Stimulated activated CD8-positive, alpha-beta memory T cell treated with anti-CD3 and anti-CD28 coated beads, Interleukin-2, amount 100 ng/mL, for 48 hours (primary cell): ENCODE measurements at places on chromosomes 5 and 9.

DNA sequence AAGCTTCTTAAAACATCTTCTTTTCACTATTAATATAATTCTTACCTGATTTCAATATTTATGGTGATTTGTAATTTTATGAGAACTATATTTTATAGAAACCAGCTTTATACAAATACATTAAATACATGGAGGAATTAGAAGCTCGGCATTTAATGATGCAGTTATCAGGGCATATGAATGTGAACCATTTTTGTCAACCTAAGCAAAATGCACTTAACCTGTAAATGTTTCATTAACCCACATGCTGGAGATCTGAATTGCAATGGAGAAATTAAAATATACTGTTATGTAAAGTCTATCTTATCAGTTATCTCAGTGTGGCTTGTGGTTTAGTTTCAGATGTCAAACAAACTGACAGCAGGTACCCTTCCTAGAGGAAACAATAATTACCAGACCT is 63.2 kb upstream of the CDH12 start:
- DNase-seq = no peak

DNA sequence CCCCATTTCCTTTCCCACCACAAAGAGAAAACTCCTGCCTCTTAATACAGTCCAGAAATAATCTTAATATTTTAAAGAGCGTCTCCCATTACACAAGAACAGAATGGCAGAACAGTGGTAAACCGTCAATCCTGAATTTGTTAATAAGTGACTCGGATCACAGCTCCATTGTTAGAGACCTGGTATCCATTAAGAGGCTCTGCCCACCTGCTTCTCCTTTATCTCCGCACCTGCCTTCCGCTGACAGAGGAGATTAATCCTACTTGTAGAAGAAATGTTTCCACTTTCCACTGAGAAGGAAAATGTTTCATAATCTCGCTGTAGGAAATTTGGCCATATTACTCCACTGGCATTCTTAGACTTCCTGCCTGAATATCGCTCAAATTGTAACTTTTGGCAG is 1493.2 kb downstream of the MAT2B start:
- DNase-seq = no peak

GRCh38 chr9:24498632-24499031 is 47.1 kb downstream of the IZUMO3 start:
- no peak for DNase-seq

DNA sequence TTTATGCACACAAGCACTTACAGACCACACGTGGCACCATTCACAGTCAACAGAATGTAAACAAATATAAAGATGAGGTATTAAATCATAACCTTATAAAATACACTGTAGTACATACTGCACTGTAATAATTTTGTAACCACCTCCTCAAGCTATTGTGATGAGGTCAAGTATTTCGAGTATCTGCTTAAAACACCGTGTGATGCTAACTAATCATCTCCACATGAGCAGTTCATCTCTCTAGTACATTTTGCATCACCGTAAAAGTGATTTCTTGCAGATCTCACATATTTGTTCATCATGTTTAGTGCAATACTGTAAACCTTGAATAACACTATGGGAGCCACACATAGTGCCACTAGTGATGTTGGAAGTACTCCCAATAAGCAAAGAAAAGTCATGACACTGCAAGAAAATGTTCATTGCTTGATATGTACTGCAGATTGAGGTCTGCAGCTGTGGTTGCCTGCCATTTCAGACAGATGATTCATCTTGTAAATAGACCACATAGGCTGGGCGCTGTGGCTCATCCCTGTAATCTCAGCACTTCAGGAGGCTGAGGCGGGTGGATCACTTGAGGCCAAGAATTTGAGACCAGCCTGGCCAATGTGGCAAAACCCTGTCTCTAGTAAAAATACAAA is 44.3 kb downstream of the FOXB2 start:
- no peak for DNase-seq

DNA sequence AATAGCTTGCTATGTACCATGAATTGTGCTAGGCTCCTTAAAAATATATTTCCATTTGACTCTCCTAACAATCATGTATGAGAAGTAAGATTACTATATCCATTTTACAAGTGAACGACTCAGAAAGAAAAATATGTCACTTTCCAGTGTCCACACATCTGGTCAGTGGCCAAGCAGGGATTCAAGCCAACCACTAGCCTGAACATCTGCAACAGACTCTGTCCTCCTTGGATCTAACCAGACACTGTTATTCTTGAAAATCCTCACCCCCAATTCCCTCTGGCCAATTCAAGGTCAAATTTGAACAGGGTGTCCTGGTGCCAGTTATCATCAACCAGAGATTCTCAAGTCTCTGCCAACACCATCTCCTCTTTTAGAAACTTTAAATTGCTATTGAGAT is 344.1 kb upstream of the WWC1 start:
- DNase-seq = no peak

GRCh38 chr9:131585375-131585774 is 40.1 kb downstream of the PRRT1B start:
- peak; percentile 17 for DNase-seq

DNA sequence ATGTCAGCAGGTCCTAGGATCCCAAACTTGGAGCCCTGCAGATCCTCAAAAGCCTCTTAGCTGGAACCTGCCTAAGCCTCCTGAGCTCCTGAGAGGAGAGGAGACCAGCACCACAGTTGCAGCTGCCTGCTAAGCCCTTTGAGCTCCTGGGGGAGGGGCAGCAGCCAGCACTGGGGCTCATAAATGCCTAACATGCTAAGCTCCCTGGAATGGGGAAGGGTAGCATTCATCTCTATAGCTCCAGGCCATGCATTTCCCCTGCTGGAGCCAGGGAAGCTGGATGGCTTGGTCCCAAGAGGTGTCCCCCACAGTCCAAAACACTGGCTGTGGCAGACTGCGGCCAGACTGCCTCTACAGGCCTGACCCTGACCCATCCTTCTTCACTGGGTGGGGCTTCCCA is 182.7 kb downstream of the KCNN2 start:
- DNase-seq = no peak

GRCh38 chr5:126004636-126005035 is 418.6 kb upstream of the GRAMD2B start:
- no peak for DNase-seq

- no peak for DNase-seq
Observed at GRCh38 chr5:124056326-124056990, 544.5 kb downstream of the CSNK1G3 start.

- DNase-seq = no peak
Observed at GRCh38 chr9:95479330-95479729, 37.4 kb downstream of the PTCH1 start.

DNA sequence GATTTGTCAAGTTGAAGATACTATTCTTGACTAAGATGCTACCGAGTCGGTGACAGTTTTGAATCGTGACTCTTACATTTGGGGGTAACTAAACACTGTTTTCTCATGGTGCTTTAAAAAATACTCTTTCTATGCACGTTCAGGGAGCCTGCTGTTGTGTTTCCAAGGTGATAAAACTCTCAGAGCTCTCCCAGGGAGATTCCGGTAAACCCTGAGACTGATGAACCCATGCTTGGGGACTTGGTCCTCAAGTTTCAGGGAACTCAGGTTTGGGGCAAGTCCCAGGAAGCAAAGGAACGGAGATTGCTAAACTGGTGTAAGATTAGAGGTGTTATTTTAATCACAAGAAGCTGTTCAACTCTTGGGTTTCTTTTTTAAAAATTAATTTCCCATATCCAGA is 1.4 kb downstream of the GDA start:
- DNase-seq = no peak

DNA sequence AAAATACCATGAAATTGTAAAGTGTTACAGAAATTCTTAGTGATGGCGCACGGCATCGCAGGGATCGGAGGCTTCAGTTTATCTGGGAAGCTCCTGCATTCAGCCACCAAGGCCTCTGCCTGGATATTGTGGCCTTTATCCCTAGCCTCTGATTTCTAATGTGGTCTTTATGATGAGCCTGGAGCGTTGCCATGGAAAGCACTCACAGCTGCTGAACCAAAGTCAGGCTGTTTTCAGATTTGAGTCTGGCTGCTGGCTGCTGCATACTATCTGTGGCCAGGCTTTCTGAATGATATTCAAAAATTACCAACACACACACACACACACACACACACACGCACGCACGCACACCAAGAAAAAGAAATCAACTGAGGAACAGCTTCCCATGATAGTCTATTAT is 101.1 kb upstream of the ZNF366 start:
- DNase-seq = no peak

GRCh38 chr9:36665921-36666431 is 93.3 kb downstream of the MELK start:
- no peak for DNase-seq

- no peak for DNase-seq
Observed at GRCh38 chr9:137619240-137620047, 639 bp downstream of the EHMT1 start.

- DNase-seq = no peak
Observed at GRCh38 chr5:132027027-132027426, 15.6 kb upstream of the ACSL6 start.

DNA sequence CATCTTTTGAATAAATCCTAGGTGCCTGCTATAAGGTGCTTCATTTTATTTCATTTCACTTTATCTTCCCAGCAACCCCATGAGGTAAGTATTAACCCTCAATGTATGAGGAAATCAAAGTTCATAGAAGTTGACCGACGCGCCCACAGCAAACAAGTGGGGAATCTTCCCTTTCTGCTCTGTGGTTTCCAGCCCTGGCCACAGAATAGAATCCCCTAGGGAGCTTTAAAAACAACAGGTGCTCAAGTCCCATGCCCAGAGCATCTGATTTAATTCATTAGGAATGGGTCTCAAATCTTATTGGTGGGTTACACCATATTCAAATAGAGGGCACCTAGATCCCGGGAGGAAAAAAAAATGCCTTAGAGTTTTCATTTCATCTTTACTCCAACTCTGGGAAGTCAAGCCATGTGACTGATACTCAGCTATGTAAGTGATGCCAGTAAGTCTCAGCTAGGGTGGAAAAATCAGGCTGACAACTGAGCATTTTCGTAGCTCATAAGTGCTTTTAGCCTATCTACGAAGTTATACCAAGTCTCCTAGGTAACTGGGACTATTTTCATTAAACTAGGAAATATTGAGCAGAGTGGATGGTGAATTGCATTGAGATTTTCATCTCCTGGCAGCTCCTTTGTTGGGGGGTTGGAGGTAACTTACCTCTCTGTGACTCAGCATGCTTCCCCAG is 353.4 kb upstream of the SLC30A5 start:
- DNase-seq = no peak

- no peak for DNase-seq
Observed at GRCh38 chr9:68841276-68842052, 136.4 kb downstream of the PIP5K1B start.

- DNase-seq = no peak
Observed at GRCh38 chr5:38563624-38564023, 7.2 kb upstream of the LIFR start.

- no peak for DNase-seq
Observed at GRCh38 chr9:133050142-133050541, 11.6 kb upstream of the CEL start.

- DNase-seq = no peak
Observed at GRCh38 chr5:124720593-124720992, 25.8 kb downstream of the ZNF608 start.

DNA sequence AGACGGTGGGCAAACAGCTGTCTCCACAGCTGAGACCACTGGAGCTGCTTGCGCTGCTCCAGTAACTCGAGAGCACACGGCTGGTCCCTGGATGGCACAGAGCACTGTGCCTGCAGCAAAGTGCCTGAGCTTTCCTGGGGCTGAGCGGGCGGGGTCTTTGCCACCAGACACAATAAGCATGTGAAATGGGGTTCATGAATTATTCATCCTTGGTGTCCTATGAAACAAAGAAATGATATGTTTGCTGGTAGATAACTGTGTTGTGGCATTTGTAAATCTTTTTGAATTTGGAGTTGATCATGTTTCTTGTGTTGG is 151.7 kb upstream of the MPDZ start:
- DNase-seq = no peak

DNA sequence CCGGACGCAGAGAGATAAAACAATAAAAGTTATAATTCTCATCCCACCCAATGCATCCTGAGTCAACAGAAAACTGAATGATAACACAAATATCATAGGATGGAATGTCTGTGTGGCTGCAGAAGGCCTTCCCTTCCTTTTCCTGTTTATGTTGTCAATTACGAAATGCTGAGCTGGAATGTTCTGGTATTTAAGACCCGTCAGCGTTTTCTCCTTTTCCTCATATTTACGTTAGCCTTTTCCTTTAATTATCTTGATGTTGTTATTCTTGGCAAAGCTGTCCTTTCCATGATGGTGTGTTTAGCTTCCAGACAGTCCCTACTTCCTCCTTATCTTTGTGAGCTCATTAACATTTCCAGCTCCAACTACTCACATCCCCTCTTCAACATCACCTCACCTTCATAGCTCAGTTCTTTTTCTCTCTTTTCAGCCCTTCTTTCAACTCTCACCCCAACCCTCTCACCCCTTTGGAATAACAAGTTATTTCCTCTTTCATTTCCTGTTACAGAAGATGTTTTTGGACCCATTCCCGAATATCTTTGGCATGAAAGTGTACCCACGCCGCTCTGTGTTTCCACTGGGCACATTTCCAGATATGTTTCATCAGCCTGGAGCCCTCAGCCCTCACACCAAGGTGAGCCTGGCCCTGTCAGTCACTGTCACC is 221.6 kb downstream of the NR2F1-AS1 start:
- no peak for DNase-seq

DNA sequence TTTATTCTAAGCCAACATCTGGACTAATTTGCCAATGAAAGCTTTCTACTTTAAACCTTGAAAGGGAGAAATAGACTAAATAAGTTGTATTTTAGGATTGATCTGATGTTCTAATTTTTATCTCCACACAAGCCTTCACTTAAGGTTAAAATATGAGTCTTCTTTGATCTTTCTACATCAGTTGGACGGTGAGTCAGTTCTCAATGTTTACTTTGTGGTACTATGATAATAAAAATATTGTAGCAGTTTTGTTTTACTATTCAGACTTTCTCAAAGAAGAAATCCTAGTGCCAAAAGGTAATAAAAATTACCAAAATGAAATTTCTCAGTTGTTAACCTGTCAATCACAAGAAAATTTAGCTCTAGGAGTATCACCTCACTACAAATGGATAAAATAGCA is 203.5 kb upstream of the RGMB start:
- DNase-seq = no peak

DNA sequence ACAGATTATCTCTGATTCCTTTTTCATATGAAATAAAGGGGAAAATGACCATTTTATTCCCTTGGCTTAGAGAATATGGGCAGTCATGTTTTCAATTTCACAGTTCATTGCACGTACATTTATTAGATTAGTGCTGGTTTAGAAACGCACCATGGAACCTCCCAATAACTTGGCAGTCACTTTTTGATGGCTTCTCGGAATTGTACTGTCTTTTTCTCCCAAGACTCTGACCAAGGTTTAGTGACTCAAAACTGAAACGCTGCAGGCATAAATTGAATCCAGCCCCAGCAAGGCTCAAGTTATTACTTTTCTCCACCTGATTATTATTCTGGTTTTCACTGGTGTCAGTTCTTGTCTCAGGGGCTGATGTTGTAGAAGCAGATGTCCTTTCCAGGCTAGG is 55.6 kb upstream of the EGFLAM start:
- no peak for DNase-seq
